ENCODE measurements at places on chromosomes 13 and 19.

GRCh38 chr19:37472165-37472564, 3.0 kb downstream of the ZNF570 start:
- no peak for DNase-seq

DNA sequence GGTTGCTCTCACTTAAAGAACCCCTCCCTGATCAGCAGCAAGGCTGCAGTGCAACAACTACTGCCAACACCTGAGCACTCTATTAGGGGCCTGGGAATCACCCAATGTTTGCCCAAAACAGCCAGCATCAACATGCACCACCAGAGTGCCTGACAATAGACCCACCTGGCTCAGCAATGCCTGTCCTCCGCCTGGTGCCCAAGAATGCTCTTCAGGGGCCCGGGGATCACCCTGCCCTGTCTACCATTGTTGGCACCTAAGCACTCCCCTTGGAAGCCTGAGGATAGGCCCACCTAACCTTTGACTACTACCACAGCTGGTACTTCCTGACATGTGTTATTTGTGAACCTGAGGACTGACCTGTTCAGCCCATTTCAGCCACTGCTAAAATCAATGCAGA, 1363.1 kb upstream of the PRR20A start:
- DNase-seq = no peak

DNA sequence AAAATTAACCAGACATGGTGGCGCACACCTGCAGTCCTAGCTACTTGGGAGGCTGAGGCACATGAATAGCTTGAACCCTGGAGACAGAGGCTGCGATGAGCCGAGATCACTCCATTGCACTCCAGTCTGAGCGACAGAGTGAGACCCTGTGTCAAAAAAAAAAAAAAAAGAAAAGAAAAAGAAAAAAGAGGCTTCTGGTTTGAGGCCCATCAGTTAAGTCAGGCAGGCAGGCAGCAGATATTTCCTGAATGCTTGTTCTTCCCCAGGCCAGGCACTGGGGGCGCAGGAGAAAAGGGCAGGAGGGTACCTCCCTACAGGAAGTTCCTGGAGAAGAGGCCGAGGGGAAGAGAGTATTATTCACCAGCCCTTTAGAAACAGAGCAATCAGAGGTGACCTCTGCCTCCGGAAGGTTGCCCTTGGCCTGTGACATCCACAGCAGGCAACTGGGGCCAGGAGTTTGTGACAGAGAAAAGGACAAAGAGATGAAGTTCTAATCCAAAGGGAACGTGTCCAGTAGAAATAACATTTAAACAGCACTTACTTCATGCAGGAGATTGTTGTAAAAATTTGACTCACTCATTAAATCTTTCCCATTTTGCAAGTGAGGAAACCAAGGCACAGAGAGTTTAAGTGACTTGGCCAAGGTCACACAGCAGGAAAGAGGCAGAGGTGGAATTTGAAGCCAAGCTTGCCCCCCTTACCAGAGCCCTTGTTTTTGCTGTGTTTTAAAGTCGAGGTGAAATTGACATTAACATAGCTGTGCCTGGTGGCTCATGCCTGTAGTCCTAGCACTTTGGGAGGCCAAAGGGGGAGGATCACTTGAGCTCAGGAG, 4.3 kb upstream of the RLN3 start:
- DNase-seq = no peak

DNA sequence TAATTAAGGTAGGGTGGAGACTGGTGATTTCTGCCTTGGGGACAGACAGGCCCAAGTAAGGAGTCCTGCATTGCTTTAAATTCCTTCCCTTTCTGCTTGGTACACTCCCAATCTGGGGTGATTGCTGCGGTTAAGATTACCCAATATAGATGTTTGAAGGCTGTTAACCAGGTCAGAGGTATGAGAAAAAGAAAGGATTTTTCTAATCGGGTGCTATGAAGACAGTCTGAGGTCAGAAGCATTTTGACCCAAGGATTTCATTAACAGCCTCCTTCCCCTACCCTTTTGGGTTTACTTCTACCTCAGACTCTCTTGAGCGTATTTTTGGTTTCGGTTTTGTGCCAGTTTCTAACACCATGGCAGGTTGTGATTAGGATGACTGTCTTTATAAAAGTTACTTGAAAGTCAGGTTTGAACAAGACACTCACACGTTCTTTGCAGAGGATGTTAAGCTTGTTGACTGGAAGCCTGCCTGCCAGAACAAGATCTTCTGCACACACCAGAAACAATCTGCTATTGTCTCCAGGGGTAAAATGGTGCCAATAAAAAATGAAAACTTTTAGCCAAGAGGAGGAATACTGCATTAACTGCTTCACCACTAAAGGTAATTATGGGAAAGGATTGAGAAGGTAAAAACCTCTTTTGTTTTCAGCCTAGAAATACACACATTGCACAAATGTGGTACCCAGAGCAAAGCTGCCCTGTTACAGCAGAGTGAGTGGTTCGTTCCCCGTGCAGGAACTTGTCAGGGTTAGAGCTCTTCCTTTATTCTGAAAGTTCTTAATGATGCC, 108.8 kb downstream of the NDFIP2 start:
- no peak for DNase-seq

DNA sequence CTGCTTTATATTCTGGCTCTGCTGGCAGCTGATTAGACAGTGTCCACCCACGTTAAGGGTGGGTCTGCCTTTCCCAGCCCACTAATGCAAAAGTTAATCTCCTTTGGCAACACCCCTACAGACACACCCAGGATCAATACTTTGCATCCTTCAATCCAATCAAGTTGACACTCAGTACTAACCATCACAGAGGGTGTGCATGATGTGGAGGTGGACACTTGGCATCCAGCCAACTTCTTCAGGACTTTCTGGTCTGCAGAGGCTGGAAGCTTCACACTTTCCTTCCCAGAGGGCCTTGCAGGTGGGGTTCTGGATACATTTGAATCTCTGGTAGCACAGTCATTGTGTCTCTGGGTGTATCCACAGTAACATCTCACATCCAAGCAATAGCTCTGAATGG, 18.9 kb upstream of the IGFL1 start:
- DNase-seq = no peak

GRCh38 chr13:109715902-109716301, 70.5 kb downstream of the IRS2 start:
- DNase-seq = no peak

DNA sequence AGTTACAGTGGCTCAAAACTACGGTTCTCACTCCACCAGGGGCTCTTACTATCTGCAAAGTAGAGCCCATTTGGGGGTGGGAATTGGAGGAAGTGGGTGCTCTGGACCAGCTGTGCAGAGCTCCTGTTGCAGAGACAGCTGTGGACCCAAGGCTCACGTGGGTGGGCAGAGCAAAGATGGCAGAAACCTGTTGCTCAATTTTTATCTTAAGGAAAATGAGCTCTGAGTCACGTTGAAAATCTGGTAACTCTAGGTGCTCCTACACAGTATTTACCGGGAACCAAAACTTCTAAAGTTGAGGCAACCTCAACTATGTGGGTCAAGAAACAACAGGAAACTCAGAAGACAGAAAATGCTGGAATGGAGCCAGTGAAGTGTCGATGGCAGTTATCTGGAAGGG, 30.2 kb upstream of the SLC15A1 start:
- DNase-seq = no peak

GRCh38 chr19:35136977-35137702, 1.5 kb upstream of the FXYD1 start:
- no peak for DNase-seq

DNA sequence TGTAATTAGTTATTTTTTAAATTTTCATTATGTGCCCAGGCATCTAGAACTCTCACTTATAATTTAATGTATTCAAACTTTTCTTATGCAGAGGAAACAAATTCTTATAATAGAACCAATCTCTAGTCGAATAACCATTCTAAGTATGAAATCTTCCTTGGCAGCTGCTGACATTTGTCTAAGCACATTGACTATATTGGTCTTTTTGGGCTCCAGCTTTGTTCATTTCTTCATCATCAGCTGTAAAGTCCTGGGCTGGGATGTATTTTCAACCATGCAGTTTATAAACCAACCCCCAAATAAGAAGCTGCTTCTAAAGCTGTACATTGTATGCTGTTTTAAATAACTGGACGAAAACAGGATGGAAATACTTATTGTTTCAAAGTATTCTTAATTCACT, 2.3 kb upstream of the MICU2 start:
- DNase-seq = no peak

- DNase-seq = peak; percentile 58
Observed at GRCh38 chr19:2266183-2266993, 10.2 kb upstream of the JSRP1 start.

DNA sequence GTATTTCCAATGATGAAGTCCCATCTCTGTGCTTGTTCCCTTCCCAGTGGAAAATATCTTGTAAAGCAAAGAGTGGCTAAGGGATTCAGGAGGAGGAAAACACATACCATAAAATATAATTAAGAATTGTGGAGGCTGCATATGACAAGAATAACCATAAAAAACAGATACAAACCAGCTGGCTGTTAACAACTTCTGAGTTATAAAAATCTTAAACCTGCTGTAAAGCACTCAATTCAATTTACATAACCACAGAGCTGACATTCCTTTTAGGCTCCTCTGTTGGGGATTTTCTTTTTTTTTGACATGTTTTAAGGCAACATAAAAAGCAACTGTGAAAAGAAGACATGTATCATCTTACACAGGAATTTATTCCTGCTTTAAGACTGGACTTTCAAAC, 207.6 kb downstream of the DACH1 start:
- no peak for DNase-seq

DNA sequence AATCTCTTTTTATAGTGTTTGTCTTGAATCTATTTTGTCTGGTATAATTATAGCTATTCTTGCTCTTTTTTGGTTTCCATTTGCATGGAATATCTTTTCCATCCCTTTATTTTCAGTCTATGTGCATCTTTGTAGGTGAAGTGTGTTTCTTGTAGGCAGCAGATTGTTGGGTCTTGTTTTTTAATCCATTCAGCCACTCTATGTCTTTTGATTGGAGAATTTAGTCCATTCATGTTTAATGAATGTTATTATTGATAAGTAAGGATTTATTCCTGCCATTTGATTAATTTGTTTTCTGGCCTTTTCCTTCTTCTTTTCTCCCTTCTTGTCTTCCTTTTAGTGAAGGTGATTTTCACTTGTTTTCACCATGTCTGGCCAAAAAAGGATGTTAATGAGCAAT, 11.7 kb upstream of the ZDHHC20 start:
- no peak for DNase-seq

DNA sequence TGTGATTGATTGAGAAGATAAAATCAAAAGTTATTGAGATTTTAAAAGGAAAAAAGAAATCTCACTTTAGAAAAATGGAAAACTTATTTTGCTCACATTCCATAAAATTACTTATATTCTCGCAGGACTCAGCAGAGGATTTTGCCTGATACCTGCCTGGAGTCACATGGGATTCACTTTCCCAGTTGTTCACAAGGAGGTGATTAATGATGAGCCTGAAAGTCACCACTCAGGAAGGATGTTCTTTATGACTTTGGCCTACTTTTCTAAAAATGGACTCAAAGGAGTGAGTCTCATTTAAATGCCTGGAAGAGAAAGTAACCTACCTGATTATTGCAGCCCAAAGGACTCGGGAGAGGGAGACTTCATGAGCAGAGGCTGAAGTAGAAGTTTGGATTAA, 34.5 kb upstream of the FAM216B start:
- DNase-seq = no peak

- DNase-seq = peak; percentile 41
Observed at GRCh38 chr19:920051-920864, 3.1 kb downstream of the KISS1R start.

GRCh38 chr19:5345895-5346386, 5.3 kb upstream of the PTPRS start:
- no peak for DNase-seq

DNA sequence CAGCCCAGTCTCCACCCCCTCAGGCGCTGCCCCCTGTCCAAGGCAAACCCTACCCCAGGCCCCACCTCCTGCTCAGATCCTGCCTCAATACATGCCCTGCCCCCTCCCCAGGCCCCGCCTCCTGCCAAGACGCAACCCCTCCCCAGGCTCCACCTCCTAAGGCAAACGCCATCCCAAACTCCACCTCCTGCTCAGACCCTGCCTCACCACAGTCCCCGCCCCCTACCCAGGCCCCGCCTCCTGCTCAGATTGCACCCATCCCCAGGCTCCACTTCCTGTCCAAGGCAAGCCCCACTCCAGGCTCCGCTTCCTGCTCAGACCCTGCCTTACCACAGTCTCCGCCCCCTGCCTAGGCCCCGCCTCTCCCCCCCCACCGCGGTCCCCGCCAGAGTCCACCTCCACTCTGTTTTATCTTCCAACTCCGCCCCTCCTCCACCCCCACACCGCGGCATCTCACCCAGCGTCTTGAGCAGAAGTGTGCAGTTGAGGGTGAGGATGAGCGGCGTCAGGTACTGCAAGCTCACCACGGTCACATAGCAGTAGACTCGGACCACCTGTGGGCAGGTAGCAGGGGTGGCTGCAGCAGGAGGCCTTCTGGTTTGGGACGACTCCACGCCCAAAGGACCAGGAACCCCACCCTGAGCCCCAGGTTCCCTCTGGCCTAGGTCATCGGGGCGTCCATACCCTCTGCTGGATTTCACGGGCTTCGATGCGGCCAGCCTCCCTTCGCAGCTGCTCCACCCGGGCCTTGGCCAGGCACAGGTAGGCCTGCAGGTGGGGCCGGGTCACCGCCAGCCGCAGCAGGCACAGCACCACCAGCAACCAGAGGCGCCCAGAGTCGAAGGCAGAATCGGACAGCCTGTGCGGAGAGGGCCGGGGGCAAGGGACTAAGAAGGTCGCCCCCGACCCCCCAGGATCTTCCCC, 17.7 kb downstream of the TMEM161A start:
- peak; percentile 26 for DNase-seq

DNA sequence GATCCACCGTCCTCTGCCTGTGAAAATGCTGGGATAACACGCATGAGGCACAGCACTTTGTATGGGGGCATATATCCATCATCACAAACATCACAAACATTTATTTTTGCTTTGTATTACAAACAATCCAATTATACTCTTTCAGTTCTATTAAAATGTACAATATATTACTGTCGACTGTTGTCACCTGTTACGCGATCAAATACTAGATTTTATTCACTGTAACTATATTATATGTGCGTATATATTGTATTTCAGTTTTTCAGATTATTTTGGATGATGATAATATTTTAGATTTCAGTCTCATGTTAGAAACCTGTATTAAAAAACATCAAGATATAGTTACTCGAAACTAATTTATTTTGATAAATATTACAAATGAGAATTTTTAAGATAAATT, 998.3 kb downstream of the EFNB2 start:
- no peak for DNase-seq

DNA sequence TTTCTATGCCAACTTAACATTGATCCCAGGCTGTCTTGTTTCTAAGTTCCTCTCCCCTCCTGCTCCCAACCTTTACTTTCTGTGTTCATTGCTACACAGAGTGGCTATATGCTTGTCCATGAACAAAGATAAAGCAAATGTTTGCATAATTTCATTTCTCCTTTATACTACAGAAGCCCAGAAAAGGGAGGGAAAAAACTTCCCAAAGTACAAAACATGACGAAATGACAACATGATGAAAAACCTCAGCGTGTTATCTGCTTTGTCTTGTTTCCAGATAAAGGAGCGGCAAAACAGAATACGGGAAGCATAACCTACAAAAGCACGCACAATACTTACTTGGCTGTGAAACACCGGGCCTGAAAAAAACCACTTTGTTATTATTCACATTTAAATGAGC, 336.8 kb downstream of the DNAJC15 start:
- no peak for DNase-seq
